ENCODE measurements at places on chromosomes 3 and 15. TPM values are rescaled to one million over a fixed set of nuclear protein-coding genes. Genes with fewer than 3 reads are reported as not detected.

DNA sequence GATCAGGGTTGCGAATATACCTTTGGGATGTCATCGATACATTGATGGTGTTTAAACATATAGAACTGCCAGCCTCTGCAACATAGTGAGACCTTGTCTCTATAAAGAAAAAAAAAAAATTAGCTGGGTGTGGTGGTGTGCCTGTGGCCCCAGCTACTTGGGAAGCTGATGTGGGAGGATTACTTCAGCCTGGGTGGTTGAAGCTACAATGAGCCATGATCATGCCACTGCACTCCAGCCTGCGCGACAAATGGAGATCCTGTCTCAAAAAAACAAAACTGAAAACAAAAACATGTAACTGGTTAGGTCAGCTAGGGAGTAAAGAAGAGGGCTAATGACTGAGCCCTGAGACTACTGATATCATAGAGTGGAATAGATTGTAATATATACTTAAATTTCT is 30.7 kb upstream of the MGA start:
- DNase-seq: no peak
- H3K27ac ChIP-seq: no peak overlapping the region
- no peak overlapping the region for H3K4me3 ChIP-seq
- no peaks in the 10 kb centered on the region for H3K27me3 ChIP-seq

DNA sequence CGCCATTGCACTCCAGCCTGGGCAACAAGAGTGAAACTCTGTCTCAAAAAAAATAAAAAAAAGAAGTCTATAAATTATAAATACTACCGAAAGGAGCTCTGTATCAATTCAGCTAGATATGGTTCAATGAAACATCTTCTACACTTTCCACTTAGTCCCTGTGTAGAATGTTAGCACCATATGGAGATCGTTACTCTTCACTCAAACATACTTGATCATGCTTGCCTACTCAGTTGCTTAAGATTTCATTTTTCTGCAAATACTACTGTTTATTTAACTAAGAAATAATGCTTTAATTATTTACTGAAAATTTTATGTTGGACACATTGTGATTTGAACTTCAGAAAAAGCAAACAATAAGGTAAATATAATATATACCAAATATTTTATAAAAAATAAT is 17.1 kb upstream of the NANOGP8 start:
- H3K27ac ChIP-seq: no peak overlapping the region
- no peaks in the 10 kb centered on the region for H3K36me3 ChIP-seq
- H3K4me1 ChIP-seq: no peaks in the 10 kb centered on the region
- H3K27me3 ChIP-seq: no peaks in the 10 kb centered on the region
- no peak overlapping the region for H3K4me3 ChIP-seq

GRCh38 chr15:39388118-39388517 is 192.8 kb upstream of the THBS1 start:
- no peak overlapping the region for H3K4me3 ChIP-seq
- H3K27ac ChIP-seq: no peak overlapping the region
- no peak for DNase-seq
- no peaks in the 10 kb centered on the region for H3K36me3 ChIP-seq

CISH gene
- polyA plus RNA-seq: 4.1 TPM

CRYGS gene
- 5.0 TPM for polyA plus RNA-seq

All from endothelial cell of umbilical vein (primary cell).